ENCODE measurements at places on chromosomes 4 and X. TPM values are rescaled to one million over a fixed set of nuclear protein-coding genes. Genes with fewer than 3 reads are reported as not detected.

The ABCE1 gene
- 43.6 TPM for total RNA-seq

The CTAG1A gene
- not detected for total RNA-seq

The SMIM31 gene
- total RNA-seq, result not detected

The XK gene
- 0.16 TPM for total RNA-seq

The IL3RA gene
- 0.25 TPM for total RNA-seq

The FAM47A gene
- total RNA-seq, result not detected

The FMR1 gene
- 7.2 TPM for total RNA-seq

The PPP1R3F gene
- total RNA-seq, result 9.5 TPM
